ENCODE measurements at places on chromosomes 6 and 20. TPM values are rescaled to one million over a fixed set of nuclear protein-coding genes. Genes with fewer than 3 reads are reported as not detected.

DNA sequence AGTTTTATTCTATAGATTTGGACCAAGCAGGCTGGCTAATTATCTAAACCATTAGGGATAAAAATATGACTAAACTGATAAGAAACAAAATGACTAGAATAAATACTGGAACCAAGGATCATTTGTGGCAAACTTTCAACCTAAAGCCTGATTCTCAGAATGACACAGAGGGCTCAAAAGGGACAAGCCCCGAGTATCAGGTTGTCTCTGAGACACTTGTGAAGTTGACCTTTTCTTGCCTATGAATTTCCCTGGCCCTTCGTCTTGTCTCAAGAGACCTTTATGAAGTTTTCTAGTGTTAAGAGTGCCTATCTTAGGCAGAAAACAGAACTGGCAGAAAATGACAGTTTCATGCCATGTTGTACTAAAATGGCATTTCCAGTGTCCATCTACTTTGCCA, 68.3 kb downstream of the IMPG1 start:
- DNase-seq = no peak

DNA sequence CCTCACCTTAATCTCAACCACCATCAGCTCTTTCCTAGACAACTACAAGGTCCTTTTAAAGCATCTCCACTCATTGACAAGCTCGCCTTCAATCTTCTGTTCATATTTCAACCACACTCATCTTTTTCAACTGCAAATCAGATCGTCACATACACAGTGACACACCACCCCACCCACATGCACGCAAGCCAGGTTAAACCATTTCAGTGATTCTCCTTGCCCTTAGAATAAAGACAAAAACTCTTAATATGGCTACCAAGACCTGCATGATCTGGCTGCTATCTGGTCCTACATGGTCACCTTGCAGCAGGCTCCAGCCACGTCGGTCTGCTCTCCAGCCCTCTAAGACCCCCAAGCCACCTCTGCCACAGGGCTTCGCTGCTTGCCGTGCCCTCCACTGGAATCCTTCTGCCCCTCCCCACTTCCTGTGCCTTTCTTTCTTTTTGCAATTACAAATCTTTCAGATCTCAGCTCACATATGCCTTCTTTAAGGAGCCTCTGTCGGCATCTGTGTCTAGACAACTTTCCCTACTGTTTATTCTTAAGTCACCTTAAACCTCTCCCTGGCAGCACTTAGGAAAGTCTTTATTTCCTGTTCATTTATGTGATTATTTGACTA, 507.3 kb upstream of the ARID1B start:
- no peak for DNase-seq

GATA5 gene
- not detected for total RNA-seq

DNA sequence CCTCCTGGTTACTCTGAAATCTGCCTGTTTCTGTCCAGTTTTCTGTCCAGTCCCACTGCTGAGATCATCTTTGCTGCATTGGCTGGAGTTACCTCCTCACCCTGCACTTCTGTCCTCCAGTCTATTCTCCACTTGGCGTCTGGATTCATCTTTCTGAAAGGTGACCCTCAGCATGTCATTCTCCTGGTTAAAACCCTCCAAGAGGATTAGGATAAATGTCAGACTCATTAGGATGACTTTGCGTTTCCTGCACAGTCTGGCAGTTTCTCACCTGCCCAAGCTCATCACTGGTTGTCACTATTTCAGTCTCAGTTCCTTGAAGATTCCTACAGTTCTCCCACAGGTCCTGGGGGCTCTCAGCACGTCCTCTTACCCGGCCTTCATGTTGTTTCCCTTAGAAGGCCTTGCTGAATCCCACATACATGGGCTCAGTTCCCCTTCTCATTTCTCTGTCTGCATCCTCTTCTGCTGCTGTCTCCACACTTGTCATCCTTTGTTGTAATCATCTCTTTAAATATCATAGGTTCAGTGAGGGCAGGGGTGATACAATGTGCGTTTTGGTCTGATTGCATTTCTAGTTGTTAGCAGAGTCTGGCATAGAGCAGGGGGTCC, 374.8 kb downstream of the QKI start:
- DNase-seq = no peak

DNA sequence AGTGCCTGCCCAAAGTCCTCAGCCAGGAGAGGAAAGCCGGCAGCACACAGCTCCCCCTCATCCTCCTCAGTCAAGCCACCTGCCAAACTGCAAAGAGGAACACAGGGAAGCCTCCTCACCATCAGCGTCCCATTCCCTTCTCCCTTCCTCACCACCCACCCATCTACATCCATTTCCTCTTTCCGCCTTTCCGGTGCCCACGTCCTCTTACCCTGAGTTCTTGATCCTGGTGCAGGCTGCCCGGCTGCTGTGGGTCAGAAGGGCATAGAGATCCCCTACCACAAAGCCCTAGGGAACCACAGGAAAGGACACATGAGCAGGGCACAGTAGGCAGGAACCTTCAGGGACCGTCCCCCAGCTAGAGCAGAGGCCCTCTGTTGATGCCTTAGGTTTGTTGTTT, 6.0 kb downstream of the GNMT start:
- no peak for DNase-seq

DNA sequence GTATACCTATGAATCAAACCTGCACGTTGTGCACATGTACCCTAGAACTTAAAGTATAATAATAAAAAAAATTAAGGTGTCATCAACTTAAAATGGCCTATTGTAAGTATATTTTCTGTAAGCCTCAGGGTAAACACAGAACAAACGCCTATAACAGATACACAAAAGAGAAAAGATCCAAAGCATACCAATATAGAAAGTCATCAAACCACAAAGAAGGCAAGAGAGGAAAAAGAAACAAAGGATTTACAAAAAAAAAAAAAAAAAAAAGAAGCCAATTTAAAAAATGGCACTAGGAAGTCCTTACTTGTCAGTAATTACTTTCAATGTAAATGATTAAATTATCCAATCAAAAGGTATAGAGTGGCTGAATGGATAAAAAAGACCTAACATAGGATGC, 24.6 kb upstream of the ASF1A start:
- no peak for DNase-seq

CSTF1 gene
- total RNA-seq = 26.5 TPM

ADGB gene
- total RNA-seq = 1.9 TPM

GRCh38 chr6:126821706-126822105, 296.8 kb upstream of the RSPO3 start:
- no peak for DNase-seq

- DNase-seq = no peak
Measured at GRCh38 chr20:45187693-45188092, 13.0 kb downstream of the PI3 start.

DNA sequence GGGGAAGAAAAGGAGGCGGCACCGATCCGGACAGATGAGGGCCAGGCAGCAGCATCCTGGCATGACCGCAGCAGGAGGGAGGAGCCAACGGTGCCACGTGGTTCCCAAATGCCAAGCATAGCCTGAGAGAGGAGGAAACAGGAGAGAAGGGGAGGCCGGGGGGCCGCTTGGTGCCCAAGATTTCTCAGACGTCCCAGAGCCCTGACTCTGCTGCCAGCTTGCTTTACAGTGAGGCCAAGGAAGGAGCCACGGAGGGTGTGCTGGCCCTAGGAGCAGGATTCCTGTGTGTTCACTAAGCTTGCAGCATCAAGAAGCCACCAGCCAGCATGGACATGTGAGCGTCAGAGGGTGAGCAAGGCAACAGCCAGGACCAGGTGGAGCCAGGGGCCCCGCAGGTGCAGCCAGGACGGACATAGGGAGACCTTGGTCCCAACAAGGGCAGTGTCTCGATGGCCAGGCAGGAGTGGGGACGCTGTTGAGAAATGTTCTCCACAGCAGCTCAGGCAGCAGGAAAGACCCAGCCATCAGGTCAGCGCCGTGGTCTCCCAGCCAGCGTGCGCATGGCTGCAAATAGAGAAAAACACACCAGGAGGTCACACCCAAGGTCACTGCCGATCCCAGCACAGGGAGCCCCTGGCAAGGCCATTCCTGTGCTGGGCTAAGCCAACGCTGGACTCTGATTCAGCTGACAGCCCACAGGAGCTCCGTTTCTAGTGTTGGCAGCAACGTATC, 143.7 kb downstream of the DLL1 start:
- no peak for DNase-seq

DNA sequence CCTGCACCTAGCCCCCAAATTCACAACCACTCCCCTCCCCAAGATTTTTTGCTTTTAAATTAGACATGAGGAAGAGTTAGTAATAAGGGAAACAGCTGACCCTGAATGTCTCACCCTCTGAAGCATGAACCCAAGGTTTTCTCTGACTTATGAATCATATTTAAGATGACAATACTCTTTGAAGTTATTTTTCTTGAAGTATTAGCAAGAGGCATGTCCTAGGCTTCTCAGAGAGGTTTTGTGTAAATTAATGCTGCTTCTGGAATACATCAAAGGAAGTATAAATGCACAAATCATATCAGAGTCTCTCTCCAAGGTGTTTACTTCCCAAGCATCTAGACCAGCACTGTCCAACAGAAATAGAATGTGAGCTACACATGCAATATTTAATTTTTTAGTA, 408.1 kb upstream of the MARCKS start:
- no peak for DNase-seq

CRISP1 gene
- not detected for total RNA-seq

TCF21 gene
- total RNA-seq = 9.1 TPM

STX7 gene
- total RNA-seq = 61.9 TPM

GRCh38 chr20:50394569-50394968, 115.6 kb upstream of the PTPN1 start:
- DNase-seq = no peak

DNA sequence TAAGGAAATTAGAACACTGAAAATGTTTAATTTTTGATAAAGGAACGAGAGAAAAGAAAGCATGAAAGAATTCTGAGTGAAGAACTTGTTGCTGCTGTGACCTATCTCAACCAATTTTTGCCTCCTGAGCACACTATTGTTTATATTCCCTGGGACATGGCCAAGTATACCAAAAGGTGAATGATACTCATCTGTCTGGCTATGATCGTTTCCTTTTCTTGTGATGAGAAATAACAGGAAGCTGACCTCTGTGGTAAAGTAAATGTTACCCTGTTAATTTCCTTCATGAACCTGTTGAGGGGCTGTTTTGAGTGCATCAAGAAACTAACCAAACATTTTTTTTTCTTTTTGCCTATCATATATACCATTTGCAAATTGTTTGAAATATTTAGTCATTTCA, 69.1 kb downstream of the FIG4 start:
- DNase-seq = no peak

GRCh38 chr6:68657374-68658139, 22.5 kb downstream of the ADGRB3 start:
- DNase-seq = no peak

DNA sequence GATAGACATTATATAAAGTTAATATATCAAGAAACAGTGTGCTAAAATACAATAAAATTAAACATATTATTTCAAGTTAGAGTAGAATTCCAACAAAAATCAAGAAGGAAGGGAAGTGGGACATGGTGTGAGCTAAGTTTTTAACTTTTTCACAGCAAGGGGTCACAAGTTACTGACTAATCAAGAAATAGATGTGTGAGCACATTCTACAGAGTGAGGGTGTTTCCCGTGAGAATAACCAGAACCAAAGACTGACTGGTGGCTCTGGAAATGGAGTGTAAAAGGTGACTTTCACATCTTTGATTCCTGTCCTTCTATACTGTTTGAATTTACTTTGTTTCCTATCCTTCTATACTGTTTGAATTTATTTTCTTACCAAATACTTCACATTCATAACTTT, 206.6 kb downstream of the TASP1 start:
- no peak for DNase-seq

GRCh38 chr6:163417595-163417994, 3.1 kb downstream of the QKI start:
- no peak for DNase-seq

GRCh38 chr20:63709149-63709527, 1.3 kb downstream of the ZGPAT start:
- DNase-seq = no peak

- no peak for DNase-seq
Measured at GRCh38 chr6:28553384-28553985, 27.8 kb downstream of the GPX5 start.

DNA sequence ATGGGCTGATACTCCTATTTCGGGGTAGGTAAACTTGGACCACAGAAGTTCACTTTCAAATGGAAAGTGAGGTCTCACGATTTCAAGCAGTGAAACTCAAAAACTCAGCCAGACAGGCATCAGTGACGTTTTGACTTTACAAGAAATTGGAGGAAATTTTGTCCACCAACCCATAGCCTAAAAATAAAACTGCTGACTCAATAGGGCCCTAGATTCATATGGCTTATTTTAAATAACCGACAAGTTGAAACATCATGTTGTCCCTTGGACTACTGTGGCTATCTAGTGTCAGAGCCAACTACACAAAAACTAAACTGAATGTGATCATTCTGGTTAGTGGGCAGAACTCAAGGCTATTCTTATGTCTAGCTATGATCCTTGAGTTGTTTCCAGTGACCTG, 486.3 kb downstream of the GRIK2 start:
- no peak for DNase-seq

BPI gene
- total RNA-seq = 3.5 TPM

GRCh38 chr6:141413196-141413595, 719.5 kb upstream of the GJE1 start:
- no peak for DNase-seq

DNA sequence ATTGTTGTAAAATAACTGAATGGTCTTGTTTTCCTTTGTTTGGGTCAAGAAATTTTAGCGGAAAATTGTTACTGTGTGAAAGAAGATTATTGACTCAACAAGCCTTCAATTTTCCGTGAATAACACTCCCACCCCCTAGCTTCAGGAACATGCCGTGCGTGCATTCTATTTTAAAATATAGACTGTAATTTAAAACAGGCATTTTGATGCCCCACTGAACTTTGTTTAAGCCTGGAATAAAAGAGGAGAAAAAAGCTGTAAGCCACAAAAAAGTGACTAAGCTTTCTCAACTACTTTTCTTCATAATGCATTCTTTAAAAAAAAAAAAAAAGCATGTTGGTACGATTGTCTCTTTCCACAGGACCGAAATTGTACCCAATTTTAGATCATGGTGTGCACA, 166.0 kb downstream of the ARID1B start:
- DNase-seq = no peak

DNA sequence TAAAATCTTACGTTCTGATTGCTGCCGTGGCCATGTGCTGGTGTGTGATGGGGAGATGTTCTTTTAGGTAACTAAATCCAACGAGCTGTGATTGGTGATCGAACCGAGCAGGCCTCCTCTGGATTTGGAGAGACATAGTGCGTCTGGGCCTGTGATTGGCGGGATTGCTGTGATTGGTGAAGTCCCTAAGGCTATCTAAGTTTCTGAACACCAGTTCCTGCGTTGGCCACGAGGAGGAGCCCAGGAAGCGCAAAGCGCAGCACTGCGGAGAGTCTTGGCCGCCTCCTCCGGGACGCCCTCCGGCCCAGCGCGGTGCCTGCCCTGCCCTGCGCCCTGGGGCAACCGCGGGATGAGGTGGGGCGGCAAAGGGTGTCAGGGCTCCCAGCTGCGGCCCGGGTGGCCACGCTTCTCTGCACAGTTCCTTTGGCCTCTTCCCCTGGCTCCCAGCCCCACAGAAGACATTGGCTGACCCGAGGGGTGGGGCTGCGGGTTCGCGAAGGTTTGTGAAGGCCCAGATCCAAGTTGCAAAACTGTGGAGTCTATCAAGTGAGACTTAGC, 33.0 kb downstream of the HNF4A start:
- DNase-seq = peak; percentile 46

- no peak for DNase-seq
Measured at GRCh38 chr6:33217246-33217645, 8.9 kb downstream of the RING1 start.

Measured in uterus (tissue), 4 donors.